Retina (tissue), 1 donor: ENCODE measurements at places on chromosomes 6 and 20.

DNA sequence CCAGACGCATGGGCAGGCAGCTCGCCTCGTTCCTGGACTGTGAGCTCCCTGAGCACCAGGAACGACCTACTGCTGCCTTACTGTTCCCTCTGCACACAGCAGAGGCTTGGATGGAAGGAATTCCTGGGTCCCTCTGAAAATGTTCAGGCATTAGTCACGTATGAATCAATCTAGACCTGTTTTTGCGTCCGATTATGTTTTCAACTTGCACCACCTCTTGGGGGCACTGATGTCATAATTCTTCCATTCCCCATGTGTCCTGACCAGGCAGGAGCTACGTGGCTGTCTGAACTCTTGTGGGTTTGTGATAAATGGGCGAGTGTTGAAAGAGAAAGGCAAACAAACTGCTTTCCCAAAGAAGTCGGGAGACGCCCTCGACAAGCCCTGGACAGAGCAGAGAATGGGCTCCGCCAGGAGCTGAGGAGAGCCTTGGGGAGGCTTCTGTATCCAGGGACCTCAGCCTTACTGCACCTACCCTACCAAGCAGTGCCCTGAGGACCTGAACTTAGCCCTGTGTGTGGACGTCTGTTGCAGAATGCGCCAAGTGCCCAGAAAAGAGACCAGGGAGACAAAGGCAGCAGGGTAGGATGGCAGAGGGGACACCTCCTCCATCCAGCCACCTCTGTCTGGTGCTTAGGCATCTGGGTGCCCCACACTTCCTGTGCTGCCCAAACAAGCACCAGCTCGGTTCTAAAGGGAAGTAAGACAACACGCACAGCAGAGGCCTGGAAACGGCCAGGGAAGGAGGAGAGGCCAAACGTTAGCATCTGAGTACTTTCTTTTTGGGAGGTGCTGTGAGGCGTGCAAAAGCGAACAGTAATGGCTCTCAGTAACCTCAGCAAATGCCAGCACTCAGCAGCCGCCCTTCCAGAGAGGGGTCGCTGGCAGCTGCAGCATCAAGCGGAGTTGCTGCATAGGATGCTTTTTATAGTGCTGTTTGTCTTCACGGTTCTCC, 124.2 kb downstream of the LY86 start:
- peak; percentile 49 for DNase-seq

DNA sequence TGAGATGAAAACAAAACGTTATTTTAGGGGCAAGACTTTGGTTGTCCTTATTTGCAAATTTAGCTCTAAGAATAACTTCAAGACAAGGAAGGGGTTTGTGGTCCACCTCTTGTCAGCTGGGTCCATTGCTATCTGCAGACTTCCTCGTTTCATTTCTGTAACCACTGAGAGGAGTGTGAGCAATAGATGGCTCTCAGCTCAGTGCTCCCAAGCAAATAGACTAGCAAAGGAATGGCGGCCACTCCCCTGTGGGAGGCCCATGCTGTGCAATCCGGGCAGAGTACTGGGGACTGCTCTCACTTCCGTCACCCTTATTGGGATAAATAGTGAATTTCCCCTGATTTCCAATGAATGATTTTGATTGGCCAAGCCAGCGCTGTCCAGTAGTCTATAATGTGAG, 176.6 kb downstream of the ZDHHC14 start:
- no peak for DNase-seq

GRCh38 chr20:37677969-37678861, 15.6 kb upstream of the CTNNBL1 start:
- no peak for DNase-seq

- no peak for DNase-seq
Observed at GRCh38 chr6:34574647-34575293, 18.6 kb upstream of the SPDEF start.

DNA sequence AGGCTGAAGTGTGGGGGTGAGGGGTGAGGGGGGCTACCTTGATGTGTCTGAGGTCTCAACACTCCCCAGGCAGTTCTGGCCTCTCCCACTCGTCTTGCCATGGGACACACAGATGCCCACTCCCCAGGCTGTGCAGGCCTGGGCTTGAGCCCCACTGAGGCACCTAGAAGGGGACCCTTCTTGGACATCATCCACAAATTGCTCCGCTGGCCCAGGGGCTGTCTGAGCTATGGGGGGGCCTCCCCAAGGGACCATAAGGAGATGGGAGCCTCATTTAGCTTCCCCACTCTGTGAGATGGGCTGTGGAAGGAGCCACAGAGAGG, 155.5 kb upstream of the MLN start:
- DNase-seq: no peak

- DNase-seq: peak; percentile 47
Observed at GRCh38 chr6:16199804-16200203, 38.6 kb upstream of the GMPR start.

GRCh38 chr6:16279243-16279642, 40.9 kb downstream of the GMPR start:
- no peak for DNase-seq

DNA sequence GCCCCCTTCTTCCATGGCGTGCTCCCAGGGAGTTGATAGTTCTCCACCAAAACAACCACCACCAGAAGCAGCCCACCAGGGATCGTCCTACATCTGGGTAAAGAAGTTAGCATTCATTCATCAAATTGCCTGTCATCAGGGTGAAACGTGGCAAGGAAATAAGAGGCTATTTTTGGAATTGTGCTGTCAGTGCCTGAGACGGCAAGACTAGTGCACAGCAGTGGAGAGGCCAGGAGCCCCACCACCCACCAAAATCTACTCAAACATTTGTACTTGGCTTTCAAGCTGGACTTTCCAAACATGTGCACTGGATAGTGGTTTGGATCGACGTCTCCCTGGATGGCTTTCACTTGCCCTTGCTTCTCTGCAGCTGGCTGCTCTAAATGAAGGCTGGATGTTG, 44.8 kb downstream of the TXNDC5 start:
- DNase-seq: no peak

DNA sequence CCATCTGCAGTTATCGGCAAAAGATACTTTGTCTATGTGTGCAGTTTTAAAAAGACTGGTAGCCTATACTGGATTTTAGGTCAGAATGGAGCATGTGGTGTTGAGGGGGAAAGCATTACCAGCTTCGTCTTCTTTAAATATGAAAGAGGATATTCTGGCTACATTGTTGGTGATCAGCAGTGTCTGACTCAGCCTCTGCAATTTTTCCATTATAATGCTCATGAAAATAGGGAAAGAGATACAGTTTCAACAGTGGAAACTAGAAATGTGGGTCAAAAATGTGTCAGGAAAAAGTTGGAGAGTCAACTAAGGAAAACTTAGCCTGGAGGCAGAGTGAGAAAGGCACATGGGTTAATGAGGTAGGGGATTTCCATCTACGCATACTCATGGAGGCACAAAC, 45.2 kb downstream of the HDGFL1 start:
- DNase-seq: no peak

DNA sequence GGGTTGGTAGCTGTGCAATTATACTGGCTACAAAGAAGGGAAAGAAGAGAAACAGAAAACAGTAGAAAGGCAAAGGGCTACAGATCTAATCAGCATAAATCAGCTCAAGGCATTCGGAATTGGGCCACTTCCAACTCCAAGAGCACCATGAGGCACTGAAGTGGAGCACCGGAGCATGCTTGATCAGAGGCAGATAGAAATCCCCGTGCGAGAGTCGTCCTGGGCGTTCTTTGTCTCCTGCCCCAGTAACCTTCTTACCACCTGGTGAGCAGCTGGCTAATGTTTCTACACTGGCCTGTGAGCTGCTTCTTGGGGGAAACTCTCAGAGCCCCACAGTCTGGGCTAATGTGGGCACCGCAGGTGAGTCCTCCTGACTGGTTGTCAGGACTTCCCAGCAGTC, 16.7 kb downstream of the NEDD9 start:
- peak; percentile 43 for DNase-seq

- DNase-seq: peak; percentile 54
Observed at GRCh38 chr20:8116067-8116811, 15.8 kb upstream of the PLCB1 start.

DNA sequence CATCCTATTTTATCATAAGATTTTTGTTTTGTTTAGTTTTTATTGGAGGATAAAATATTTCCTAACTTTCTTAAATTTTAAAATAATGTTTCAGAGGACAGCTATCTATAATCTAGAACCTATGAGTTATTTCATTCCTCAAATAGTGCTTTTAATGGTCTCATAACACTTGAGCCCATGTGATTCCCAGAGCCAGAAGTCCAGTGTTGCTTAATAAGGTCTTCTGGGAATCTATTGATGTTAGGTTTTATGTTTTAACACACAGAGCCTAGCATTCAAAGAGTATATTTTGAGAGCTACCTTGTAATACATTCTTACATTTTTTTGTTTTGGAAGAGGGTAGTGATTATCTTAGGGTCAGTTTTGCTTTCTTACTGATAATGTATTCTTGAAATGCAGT, 200.2 kb downstream of the CENPW start:
- no peak for DNase-seq

DNA sequence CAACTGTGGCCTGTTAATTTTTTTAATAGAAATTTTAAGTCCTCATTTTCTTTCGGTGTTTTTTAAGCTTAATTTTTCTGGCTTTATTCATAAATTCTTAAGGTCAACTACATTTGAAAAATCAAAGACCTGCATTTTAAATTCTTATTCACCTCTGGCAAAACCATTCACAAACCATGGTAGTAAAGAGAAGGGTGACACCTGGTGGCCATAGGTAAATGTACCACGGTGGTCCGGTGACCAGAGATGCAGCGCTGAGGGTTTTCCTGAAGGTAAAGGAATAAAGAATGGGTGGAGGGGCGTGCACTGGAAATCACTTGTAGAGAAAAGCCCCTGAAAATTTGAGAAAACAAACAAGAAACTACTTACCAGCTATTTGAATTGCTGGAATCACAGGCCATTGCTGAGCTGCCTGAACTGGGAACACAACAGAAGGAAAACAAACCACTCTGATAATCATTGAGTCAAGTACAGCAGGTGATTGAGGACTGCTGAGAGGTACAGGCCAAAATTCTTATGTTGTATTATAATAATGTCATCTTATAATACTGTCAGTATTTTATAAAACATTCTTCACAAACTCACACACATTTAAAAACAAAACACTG, 10.1 kb downstream of the HFE start:
- peak; percentile 72 for DNase-seq

DNA sequence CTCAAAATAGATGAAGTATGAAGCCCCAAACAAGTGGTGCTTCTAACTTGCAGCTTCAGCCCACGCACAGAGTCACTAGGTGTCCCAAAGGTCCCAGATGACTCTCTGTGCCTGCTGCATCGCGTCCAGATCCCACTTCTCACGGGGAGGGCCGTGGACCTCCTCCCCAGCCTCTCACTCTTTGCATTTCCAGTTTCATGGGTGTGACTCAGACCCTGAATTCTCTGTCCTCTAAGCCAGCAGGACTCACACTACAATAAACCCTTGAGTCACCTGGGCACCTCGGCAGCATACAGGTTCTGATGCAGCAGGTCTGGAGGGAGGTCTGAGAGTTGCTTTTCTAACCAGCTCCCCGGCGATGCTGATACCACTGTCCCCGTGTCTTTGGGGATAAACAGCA, 114.0 kb upstream of the RIN2 start:
- no peak for DNase-seq

- no peak for DNase-seq
Observed at GRCh38 chr6:128738112-128738511, 144.8 kb upstream of the LAMA2 start.

DNA sequence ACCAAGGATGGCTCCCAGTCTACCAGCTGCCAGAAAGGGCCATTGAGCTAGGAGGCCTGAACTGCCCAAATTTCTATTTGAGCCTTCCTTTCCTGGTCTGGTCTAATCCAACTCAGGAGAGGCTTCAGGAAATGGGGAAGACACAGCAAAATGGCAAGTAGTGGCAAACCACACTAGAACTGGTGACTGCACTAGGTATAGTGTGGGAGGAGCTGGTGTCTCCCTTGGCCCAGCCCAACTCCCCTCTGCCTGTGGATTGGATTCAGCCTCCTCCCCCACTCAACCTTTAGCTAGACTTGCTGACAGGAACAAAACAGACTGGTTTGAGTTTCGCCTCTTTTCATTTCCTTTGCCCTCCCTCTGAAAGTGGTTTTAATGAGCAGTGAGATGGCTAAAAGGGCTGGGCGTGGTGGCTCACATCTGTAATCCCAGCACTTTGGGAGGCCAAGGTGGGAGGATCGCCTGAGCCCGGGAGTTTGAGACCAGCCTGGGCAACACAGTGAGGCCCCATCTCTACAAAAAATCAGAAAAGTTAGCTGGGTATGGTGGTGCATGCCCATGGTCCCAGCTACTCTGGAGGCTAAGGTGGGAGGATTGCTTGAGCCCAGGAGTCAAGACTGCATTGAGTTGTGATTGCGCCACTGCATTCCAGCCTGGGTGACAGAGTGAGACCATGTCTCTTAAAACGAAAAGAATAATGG, 17.5 kb downstream of the MRPS18A start:
- DNase-seq: no peak

DNA sequence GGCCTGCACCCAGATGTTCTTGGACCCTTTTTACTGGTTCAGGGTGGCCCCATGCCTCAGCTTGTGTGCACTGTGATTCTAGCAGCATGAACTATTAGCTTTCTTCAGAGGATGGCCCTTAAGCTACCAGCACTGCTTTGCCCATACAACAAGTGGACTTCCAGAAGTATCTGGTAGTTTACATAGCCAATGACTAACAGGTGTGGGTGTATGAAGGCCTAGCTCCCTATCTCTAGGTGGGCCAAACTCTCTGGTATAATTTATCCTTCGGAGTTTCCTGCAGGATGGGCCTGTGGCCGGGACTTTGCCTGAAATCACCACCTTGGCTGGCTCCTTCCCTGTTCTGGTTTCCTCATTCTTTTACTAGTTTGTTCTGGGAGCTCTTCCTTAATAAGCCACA, 26.1 kb upstream of the JAG1 start:
- no peak for DNase-seq

DNA sequence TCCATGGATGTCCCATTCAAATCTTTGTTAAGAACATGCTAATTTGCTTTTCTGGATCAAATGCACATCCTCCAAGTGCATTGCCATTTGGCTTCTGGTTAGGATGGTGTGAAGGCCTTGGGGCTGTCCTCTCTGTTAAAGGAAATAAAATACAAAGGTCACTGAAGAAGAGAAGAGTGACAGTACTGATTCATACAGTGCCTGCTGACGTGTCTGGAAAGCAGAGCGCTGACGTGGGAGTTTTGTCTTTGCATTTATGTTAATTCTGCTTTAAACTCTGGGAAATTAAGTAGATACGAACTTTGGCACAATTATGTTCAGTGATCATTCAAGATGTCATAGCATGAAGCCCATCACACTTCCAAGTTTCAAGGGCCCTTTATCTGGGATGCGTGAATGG, 33.2 kb downstream of the SYNDIG1 start:
- DNase-seq: no peak

DNA sequence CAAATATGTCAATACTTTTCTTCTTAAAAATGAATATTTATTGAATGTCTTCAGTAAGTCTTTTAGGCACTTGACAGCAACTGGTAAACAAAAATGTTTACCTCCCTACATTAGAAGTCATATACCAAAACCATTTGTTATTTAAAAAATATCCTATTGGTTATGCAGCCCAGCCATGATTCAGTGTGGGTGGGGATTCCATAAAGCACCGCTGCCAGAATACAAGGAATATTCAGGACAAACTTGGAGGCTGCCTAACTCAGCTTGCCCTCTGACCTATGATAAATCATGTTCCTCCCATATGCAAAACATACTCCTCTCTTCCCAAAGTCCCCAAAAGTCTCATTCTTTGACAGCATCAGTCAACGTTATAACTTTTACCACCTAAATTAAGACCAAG, 486.8 kb upstream of the IRAK1BP1 start:
- DNase-seq: no peak
